ENCODE measurements at places on chromosomes 11 and 22. TPM values are rescaled to one million over a fixed set of nuclear protein-coding genes. Genes with fewer than 3 reads are reported as not detected.

Gene DTX4
- 3.5 TPM for total RNA-seq

Gene CPT1A
- total RNA-seq: 31.6 TPM

Gene ADAMTS8
- total RNA-seq: 3.5 TPM

Gene RASSF7
- 4.3 TPM for total RNA-seq

Gene APOL5
- not detected for total RNA-seq

GRCh38 chr11:31801298-31801702 is 9.8 kb downstream of the PAX6 start:
- no peak for DNase-seq

DNA sequence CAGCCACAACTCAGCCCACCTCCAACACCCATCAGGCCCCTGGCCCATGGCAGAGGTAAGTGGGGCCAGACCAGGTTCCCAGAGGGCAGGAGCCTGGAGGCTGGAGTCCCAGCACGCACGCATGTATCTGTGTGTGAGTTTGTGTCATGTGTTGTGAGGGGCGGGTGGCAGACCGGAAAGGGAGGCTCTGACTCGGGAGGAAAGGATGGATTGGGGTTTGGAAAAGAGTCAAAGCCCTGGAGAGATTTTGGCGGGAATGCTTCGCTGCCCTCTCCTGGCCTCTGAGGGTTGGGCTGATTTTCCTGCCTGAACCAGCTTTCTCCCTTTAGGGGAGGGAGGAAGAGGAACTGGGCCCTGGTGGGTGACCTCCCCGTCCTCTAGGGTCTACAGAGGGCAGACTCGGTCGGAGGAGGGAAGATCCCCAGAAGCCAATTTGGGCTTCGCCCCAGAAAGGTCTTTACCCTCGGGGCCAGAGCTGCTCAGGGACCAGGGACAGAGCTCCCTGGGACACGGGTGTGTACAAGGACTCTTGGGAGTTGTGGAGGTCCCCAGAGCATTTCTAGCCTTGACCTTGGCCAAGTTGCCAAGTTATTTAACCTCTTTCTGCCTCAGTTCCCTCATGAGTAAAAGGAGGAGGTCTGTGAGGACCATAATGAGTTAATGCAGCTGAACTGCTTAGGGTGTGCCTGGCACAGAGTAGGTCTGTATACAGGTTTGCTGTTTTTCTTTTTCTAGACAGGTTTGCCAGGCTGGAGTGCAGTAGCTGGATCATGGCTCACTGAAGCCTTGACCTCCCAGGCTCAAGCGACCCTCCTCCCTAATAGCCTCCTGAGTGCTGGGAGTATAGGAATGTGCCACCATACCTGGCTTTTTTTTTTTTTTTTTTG is 6.9 kb downstream of the C11orf68 start:
- DNase-seq: peak; percentile 85

DNA sequence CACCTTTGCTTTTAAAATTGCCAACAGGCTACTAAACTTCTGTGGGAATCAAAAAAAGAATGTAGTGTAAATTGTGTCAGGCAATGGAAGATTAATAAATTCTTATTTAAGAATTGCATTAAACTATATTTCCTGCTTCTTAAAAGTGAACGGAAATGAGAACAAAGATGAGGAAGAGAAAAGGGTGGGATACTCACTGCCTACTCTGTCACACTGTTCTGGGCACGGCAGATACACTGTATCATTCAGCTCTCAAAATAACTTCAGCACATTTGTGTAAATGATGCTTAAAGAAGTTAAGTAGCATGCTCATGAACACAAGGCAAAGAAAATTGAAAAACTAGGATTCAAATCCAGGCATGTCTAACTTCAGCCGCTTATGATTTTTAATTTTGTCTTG is 218.7 kb downstream of the DCDC1 start:
- no peak for DNase-seq

DNA sequence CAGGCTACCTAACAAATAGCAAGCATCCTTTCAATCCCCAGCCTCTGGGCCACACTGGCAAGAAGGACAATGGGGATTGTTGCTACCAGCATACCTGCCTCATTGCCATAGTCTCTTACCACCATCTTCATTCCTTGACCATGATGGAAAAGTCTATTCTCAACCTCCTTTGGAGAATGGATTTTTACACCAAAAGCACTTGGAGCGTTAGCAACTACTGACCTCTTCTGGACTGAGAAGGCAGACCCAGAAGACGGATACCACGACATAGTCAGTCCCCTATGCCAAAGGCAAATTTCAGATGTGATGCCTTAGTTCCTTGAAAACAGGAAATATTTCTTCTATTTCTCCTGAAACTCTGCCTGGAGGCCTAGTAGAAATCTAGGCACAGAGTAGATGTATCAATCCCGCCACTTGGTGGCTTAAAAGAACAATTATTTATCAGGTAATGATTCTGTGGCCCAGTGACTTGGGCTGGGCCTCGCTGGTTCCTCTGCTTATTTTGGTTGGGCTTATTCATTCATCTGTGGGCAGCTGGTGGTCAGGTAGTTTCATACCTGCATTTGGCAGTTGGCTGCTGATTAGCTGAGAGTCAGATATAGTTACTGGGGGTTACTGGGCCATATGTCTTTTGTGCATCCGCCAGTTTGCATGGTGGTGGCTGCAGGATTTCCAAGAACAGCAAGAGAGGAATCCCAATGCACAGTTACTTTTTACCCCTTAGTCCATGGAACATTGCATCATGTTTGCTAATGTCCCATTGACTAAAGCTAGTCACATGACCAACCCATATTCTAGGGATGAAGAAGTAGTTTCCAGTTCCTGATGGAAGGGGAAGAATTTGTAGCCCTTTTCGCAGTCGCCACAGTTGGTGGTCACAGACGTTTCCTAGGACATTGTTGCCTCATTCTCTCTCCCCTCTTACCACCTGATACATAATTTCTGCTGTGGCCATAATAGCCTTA is 75.2 kb downstream of the DHCR7 start:
- DNase-seq: no peak

DNA sequence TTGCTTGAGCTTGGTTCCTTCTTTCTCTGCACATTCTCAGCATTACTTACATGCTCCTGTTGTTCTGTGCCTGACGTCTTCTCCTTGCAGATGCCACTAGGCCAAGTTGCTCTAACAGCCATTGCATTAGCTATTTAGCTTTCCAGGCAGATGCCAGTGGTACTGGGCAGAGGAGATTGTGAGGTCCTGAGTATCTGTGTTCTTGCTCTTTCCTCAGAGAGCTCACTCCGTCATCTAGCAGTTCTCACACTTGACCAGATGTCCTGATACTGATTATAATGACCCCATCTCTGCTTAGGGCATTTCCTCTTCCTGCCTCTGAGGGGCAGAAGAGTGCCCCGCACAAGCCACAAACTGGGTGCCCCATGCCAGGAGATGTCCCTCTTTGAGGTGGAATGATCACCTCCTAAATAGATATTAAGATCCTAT is 30.7 kb downstream of the ARHGAP1 start:
- DNase-seq: peak; percentile 58

- DNase-seq: peak; percentile 47
Measured at GRCh38 chr22:37203354-37204044, 8.8 kb downstream of the SSTR3 start.
